ENCODE measurements at places on chromosomes 5 and 9. TPM values are rescaled to one million over a fixed set of nuclear protein-coding genes. Genes with fewer than 3 reads are reported as not detected.

The ANKRD34B gene
- not detected for total RNA-seq

The PCDHGC4 gene
- 3.6 TPM for total RNA-seq

The FRMD3 gene
- 16.8 TPM for total RNA-seq

The CTNND2 gene
- 8.0 TPM for total RNA-seq

The SPEF2 gene
- total RNA-seq: 12.9 TPM

The GLRA1 gene
- not detected for total RNA-seq

The MSMP gene
- not detected for total RNA-seq

The CD72 gene
- total RNA-seq: 2.0 TPM

The ACTBL2 gene
- total RNA-seq: not detected

The DROSHA gene
- total RNA-seq: 77.7 TPM

GRCh38 chr9:83794051-83794450, 23.5 kb downstream of the GKAP1 start:
- no peak for DNase-seq

- no peak for DNase-seq
Measured at GRCh38 chr5:157469073-157469472, 9.1 kb downstream of the NIPAL4 start.

GRCh38 chr9:79868567-79869189, 296.9 kb downstream of the TLE4 start:
- no peak for DNase-seq

DNA sequence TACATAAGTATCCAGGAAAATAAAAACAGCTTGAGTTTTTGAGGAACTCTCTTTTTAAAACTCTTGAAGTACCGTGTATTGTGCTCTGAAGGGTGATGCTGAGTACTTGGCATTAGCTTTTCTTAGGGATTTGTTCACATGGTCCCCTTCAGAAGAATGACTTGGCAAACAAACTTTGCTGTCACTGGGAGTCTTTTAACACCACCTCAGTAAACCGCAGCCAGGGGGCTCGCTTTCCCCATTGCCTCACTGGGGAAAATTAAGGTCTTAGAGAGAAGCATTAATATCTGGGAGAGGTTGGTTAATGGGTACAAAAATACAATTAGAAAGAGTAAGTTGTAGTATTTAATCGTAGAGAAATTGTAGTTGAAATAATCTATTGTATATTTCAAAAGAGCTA, 105.9 kb upstream of the DAP start:
- no peak for DNase-seq

GRCh38 chr5:150734579-150735384, 24.0 kb downstream of the DCTN4 start:
- no peak for DNase-seq

- DNase-seq: no peak
Measured at GRCh38 chr9:121887553-121888437, 205.3 kb downstream of the TTLL11 start.

- no peak for DNase-seq
Measured at GRCh38 chr5:32779754-32780415, 68.8 kb downstream of the NPR3 start.

GRCh38 chr9:112028242-112029221, 131.9 kb downstream of the UGCG start:
- DNase-seq: no peak

DNA sequence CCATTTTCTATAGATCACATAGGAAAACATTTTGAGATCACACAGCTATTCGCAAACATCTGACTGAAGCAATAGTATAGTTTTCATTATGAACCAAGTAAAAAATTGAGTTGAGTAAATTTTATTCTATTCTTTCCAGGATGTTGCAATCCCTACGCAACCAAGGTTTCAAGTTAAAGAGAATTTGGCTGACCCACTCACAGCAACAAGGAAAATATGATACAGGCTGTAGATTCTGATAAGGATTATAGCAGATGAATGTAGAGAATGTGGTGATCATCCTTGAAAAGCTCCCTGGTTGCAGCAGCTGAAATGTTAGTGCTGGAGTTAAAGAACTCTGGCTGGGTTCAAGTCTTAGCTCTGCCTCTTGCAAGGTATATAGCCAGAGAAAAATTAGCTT, 4.7 kb downstream of the ABCA1 start:
- DNase-seq: no peak

- no peak for DNase-seq
Measured at GRCh38 chr5:31157720-31158119, 35.8 kb upstream of the CDH6 start.

- no peak for DNase-seq
Measured at GRCh38 chr9:122058709-122059108, 34.4 kb downstream of the TTLL11 start.

- no peak for DNase-seq
Measured at GRCh38 chr9:7909537-7909936, 110.0 kb upstream of the DMAC1 start.

DNA sequence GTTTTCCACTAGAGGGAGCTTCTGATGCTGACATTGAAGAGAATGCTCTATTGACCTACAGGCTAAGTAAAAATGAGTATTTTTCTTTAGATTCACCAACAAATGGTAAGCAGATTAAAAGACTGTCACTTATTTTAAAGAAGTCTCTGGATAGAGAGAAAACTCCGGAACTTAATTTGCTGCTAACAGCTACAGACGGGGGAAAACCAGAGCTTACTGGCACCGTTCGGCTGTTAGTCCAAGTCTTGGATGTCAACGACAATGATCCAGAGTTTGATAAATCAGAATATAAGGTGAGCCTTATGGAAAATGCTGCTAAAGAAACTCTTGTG, 764 bp downstream of the PCDHA11 start:
- no peak for DNase-seq

- no peak for DNase-seq
Measured at GRCh38 chr9:113992994-113993393, 85.1 kb downstream of the AMBP start.

DNA sequence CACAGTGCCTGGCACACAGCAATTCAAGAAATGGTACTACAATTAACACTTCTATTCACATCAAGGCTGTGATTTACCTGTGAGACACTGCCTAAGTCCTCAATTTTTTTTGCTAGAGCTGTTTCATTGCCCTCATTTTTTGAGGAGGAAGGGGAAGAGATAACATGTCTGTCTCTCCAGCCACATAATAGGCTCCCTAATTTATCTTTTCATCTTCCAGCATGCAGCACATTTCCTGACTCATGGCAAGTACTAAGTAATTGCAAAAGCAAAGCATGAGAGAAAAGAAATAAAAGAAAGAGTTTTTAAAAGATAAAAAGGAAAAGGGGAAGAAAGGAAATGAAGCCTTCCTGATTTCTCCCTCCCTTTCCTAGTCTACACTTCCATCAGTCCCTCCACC, 26.9 kb upstream of the RNF38 start:
- DNase-seq: no peak

DNA sequence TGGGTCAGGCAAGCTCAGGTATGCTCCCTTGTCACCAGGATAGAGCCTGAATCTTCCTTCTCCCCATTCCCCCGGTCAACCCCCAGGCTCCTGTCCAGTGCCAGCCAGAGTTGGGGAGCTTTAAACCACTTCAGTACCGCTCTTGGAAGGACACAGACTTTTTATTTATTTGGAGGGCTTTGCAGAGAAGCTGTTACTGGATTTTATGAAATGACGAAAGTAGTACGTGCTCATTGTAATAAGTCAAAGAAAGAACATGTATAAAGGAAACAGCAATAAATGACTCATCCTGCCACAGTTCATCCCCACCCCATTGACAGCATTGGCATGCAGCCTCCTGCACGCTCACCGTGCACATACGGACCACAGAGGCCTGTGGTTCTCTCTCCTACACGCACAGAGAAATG, 230.3 kb downstream of the AUH start:
- DNase-seq: peak; percentile 73

- DNase-seq: no peak
Measured at GRCh38 chr9:89911721-89912604, 307.2 kb downstream of the GADD45G start.

- DNase-seq: no peak
Measured at GRCh38 chr5:169173372-169173771, 127.6 kb downstream of the SLIT3 start.

DNA sequence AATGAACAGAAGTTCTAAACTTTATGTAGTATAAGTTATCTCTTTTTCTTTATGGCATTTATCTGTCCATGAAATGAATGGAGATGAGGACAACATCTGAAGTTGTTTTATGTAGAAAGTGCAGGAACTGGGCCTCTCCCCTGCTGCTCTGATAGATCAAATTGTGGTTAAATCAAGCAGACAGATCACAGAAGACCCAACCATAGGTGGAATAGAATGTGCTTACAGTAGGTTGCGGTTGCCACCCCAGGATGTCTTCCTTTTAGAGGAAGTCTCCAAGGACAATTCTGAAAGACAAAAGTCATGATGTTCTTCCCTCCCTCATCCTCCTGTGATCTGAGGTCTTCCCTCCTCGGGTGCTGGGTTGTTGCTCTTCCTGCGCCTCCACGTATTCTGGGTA, 12.9 kb downstream of the RASGRF2 start:
- no peak for DNase-seq

DNA sequence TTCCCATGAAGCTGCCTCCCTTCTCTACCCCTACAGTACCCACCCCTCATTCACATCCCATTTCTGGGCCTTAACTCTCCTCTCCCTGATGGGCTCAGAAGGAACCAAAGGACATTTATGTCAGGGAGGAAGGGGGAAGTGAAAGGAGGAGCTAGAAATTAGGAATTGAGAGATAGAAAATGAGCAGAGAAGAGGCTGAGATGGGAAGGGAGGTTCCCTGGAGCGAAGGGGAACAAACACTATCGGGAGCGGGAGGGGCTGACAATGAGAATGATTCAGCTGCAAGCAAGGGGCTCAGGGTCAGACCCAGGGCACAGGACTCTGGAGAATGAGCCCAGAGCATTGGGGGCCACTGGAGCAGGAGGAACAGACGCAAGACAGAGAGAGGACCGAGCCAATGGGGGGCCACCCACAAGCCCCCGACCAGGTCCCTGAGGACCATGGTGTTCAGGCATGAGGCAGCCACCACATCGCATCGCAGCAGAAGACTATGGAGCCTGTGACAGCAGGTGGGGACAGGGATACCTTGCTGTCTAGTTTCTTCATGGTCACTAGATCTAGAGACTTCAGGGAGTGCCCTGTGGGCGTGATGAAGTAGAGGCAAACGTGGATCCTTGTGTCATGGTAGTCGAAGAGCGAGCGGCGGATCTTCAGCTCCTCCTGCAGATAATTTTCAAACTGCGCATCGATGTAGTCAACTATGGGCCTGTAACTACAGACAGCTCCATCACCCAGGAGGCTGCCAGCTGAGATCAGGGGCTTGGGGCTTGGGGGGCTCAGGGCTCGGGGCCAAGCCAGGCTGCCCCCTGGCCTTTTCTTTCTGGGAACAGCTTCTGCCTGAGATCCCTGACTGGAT, 13.6 kb downstream of the SEPTIN8 start:
- DNase-seq: no peak

- no peak for DNase-seq
Measured at GRCh38 chr5:151025250-151025606, 4.8 kb downstream of the GPX3 start.

DNA sequence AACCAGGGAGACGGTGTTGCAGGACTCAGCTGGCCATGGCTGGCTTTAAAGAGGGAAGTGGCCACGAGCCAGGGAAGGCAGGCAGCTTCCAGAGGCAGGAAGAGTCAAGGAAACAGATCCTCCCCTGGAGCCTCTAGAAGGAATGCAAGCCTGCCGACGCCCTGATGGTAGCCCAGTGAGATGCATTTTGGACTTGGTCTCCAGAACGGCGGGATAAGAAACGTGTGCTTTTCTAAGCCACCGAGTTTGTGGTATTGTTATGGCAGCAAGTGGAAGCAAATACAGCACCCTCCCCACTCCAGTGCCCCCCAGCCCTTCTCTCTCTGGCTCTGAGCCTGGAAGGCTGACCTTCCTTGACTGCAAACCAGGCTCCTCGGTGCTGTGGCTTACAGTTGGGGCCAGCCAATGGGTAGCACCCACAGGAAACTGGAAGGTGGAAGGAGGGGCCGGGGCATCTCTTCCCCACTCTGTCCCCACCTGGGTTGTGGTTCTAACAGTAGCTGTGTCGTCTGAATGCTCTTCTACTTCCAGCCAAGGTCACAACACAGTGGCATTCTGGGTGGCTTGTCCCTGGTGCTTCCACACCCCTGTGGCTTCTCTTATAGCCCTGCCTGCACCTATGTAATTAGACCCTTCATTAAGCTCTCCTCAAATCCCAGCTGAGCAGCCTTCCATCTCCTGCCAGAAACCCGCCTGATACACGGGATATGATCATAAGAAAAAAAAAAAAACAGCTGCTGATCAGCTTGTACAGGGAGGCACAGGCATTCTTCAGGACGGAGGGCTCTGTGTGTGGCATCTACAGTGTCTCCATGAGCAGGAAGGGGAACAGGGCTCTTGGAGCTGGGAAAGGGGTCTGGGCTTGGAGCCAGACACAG, 29.9 kb upstream of the UNC5A start:
- no peak for DNase-seq
